Ascending aorta (tissue), 2 donors: ENCODE measurements at places on chromosomes 6 and 20. TPM values are rescaled to one million over a fixed set of nuclear protein-coding genes. Genes with fewer than 3 reads are reported as not detected.

DNA sequence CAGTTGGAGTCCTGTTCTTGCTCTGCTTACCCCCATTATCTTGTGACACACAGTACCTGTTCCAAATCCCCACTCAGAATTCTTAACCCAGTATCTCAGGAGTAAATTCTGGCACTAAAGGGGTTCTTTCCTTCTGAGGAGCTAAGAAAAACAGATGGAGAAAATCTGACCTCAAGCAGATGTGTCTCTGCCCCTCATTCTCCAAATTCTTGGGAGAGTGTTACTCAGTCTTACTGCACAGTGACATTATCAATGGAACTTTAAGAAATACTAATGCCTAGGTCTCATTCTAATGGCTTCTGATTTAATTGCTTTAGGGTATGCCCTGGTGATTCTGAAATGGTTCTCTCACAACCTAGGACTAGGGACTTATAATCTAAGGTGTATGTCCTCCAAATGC is 40.6 kb upstream of the PTPRK start:
- no peak for DNase-seq

GRCh38 chr6:51477711-51478311 is 609.6 kb downstream of the PKHD1 start:
- no peak for DNase-seq

GRCh38 chr6:122406187-122406586 is 6.7 kb downstream of the HSF2 start:
- no peak for DNase-seq

- DNase-seq = no peak
These were observed 637.1 kb upstream of the CITED2 start for GRCh38 chr6:140011537-140011936.

DNA sequence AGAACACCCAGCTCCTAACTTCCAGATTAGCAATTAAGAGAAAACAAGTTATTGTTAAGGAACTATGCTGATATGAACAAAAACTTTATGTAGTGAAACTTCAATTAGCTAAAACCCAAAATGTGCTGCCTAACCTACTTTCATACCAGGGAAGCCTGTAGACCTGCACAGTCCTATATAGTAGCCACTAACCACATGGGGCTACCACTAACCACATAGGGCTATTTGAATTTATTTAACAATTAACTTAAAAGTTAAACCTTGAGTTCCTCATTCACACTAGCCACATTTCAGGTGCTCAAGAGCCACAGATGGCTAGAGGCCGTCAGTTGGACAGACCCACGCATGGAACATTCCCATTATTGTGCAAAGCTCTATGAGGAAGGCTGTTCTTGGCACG is 72.4 kb upstream of the LAMP5 start:
- DNase-seq = no peak

GRCh38 chr20:51275826-51276225 is 252.9 kb upstream of the KCNG1 start:
- no peak for DNase-seq

DNA sequence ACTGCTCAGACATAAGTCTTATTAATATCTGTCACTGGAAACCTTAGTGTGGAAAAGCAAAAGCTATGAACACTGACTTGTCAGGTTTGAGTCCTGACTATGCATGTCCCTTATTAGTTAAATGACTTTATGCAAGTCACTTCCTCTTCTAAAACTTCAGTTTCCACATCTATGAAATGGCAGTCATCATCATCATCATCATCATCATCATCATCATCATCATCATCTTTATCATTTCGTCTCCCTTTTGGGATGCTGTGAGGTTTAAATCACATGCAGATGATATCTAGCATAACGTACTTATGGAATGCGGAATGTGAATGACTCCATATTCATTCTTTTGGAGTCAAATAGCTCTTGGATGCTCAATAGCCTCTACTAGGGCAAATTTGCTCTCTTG is 24.5 kb downstream of the HDGFL1 start:
- no peak for DNase-seq

GRCh38 chr6:12030993-12031550 is 19.0 kb downstream of the HIVEP1 start:
- DNase-seq = no peak

DNA sequence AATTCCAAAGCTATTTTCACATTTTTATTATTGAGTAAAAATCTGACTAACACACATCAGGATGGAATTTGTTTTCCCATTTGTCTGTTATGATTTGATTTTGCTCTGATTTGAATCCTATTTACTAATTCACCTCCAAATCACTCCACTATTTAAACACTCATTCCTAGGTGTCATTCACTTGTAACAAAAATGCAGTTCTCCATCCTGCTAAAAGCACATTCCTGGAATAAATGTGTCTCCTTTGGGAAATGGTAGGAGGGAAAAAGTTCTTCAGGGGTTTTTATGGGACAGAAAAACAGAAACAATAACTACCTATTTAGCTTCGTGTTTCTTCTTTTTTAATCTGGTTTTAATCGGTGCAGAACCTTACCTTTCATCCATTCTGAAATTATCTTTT is 494.1 kb upstream of the CITED2 start:
- DNase-seq = no peak

- DNase-seq = no peak
These were observed 32.7 kb upstream of the FANCE start for GRCh38 chr6:35419417-35419816.

DNA sequence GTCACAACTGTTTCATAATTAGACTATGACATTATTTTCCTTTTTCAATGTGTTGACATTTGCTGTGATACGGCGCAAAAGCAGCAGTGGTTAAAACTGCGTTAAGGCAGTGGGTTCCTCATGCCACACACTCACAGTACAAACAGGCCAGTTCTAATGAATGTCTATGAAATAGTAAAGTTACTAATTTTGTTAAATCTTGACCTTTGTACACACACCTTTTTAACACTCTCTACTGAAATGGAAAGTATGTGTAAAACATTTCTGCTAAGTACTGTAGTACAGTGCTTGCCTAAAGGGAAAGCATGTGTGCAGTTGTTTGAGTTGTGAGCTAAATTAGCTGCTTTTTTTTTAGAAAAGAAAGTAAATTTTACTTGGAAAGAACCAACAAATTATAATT is 60.3 kb downstream of the CDS2 start:
- DNase-seq = no peak

DNA sequence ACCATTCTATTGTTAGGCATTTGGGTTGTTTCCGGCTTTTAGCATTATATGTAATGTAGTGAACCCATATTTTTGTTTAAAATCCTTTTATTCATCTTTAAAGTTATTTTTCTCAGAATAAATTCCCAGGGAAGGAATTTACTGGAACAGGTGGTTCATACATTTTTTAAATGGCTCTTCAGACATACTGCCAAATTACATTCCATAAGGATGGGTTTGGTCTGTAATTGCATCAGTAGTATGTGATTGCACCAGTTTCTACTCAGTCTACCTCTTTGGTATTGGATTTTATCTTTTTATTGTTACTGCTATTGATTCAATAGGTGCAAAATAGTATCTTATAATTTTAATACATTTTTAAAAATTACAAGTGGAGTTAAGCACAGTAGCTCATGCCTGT is 27.2 kb downstream of the BRPF3 start:
- DNase-seq = no peak

GRCh38 chr6:164916087-164916486 is 393.3 kb downstream of the C6orf118 start:
- no peak for DNase-seq

GRCh38 chr20:61757-62156 is 25.7 kb upstream of the DEFB125 start:
- DNase-seq = no peak

GRCh38 chr6:88166493-88167351 is 575 bp upstream of the CNR1 start:
- DNase-seq = no peak

- DNase-seq = no peak
These were observed 64.6 kb downstream of the MYO6 start for GRCh38 chr6:75813476-75814250.

GRCh38 chr20:44747166-44748004 is 1.7 kb downstream of the KCNK15 start:
- DNase-seq = peak; percentile 29

DNA sequence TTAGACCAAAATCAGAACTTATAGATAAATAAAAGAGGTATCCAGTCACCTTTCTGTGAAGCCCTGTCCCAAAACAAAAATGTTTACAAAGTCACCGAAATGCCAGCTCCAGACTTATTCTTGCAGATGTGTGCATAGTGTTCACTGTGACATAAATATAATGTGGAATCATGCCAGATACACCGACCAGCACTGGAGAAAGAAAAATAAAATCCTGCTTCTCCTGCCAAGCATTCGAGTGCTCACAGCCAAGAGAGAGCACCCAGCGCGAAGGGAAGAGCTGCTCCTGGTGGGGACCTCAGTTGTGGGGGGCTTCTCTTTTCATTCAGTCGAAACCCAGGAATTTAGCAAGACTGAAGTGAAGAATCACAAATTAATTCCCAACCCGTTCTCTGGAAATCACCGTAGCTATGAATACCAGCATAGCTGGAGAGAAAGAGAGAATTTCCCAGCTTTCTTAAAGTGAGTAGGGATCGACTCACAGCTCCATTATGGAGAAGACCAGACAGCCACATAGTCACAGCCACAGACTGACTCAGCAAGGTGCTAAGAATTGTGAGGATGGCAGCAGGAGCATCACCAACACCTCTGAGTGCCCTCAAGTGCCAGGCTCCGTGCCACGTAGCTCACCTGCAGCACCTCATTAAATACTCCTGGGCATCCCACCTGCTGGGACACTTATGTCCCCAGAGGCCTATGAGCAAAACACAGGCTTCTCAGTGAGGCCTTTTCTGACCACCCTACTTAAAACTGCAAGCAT is 33.2 kb downstream of the BFSP1 start:
- DNase-seq = no peak

DNA sequence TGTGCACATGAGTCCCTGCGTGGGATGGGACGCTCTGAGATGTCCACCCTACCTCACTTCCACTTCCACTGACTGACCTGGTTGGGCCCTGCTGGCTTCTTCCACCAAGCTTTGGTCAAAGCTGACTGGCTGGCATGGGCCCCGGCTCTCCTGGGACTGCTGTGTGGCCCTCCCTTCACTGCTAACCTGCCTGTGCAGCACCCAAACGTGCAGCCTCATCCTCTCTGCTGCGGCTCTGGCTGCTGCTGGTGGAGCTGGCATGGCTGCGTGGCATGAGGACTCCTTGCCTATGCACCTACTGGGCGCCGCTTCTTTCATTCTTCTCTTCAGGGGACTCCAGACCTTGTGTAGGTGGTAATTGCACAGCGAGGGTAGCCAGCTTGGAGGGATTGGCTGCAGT is 18.7 kb upstream of the IP6K3 start:
- no peak for DNase-seq

SLC17A5 gene
- total RNA-seq = 23.2 TPM

EYA4 gene
- total RNA-seq = 6.2 TPM

CBFA2T2 gene
- total RNA-seq = 22.4 TPM

ANGPT4 gene
- total RNA-seq = 5.7 TPM

SOX4 gene
- total RNA-seq = 10.4 TPM

CARMIL1 gene
- total RNA-seq = 16.1 TPM

UBE3D gene
- total RNA-seq = 0.21 TPM

SMLR1 gene
- total RNA-seq = not detected

OVOL2 gene
- not detected for total RNA-seq

RBPJL gene
- total RNA-seq = not detected

HLA-DQB1 gene
- 3.5 TPM for total RNA-seq

ISM1 gene
- total RNA-seq = 60.1 TPM

SLC35D3 gene
- not detected for total RNA-seq
